ENCODE measurements at places on chromosomes 7 and 10.
A peak's percentile ranks its signal among the peaks of the same experiment; 100 is the strongest.

DNA sequence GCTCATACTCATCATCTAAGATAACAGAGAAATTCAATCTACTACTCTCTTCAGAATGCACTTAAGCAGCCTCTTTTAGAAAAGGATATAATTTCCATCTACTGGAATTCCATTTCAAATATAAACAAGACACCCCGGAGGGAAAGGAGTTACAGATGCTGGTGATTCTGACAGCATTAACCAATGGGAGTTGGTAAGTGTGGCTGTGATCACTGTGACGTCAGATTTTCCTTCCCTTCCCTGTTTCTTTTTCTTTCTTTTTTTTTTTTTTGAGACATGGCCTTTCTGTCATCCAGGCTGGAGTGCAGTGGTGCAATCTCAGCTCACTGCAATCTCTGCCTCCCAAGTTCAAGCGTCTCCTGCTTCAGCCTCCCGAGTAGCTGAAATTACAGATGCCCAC lies 106.6 kb downstream of the ACTR3B start:
- DNase-seq = no peak

GRCh38 chr10:94397549-94398370 lies 4.6 kb upstream of the TBC1D12 start:
- DNase-seq = no peak

DNA sequence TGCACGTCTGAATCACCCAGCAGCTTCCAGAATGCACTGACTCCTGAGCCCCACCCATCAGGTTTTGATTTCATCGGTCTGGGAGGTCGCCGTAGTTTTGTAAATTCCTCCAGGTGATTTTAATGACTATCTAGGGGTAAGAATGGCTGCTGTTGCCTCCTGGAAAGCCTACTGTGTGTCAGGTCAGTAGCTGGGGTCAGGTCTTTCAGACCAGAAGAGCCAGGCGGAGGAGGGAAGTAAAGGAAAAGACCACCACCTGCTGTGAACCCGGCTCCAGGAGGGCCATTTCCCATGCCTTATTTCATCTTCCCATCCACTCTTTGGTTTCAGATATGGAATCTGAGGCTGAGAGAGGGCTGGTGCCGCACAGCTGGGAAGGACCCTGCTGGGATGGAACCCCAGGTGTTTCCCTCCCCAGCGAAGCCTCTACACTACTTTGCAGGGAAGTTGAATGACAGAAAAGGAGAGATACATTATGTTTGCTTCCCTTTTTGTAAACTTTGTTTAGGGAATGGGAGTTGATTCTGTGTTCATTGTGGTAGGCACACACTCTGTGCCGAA lies 19.8 kb downstream of the ADAMTS14 start:
- no peak for DNase-seq

DNA sequence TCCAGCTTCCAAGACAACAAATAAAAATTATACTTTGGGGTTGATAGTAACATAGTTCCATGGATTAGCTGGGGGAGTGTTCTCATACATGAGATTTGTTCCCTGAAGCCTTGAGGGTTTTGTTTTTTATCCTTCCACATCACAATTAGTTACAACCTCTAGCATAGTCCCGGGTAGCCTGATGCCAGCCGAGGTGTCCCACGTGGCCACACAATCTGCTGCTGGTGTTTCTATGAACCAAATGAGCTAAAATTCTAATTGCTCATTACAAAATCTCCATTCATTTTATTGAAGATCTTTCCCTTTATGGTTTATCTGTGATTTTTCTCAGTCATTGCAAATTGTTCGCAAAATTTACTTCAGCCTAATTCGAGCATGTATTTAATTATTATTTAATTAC lies 84.7 kb downstream of the CACNA2D1 start:
- DNase-seq = no peak

DNA sequence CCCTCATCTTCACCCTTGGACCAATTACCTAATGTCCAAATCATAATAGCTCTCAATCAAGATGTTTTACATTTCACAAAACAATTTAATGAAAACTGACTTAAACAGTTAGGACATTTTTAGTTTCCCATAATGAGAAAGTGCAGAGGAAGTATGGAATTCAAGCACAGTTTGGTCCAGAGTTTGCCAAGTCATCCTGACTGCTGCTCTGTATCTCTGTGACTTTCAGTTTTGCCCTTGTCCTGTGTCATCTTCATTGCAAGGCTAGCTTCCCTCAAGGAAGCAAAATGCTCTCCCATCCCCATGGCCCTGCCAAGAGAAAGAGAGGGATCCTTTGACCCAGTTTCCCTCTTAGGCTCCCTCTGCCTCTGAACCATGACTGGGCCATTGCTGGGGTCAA lies 7.9 kb upstream of the PLEKHS1 start:
- no peak for DNase-seq

DNA sequence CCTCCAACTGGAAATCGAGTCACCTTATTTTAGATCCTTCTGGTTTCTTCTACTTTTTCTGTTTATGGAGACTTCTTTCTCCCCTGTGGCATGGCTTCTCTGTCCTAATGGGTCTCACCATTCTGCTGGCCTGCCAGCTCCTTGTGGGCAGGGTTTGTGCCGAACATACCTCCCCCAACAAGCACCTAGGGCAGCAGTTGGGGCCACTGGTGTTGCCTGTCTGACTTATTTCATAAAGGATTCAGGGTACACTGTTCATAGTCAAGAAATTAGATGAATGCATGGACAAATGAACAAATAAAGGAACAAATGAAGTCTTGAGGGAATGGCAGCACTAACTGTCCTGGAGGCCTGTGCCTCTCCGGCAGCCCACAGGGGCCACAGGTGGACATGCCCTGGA lies 55.6 kb upstream of the DOCK1 start:
- no peak for DNase-seq

DNA sequence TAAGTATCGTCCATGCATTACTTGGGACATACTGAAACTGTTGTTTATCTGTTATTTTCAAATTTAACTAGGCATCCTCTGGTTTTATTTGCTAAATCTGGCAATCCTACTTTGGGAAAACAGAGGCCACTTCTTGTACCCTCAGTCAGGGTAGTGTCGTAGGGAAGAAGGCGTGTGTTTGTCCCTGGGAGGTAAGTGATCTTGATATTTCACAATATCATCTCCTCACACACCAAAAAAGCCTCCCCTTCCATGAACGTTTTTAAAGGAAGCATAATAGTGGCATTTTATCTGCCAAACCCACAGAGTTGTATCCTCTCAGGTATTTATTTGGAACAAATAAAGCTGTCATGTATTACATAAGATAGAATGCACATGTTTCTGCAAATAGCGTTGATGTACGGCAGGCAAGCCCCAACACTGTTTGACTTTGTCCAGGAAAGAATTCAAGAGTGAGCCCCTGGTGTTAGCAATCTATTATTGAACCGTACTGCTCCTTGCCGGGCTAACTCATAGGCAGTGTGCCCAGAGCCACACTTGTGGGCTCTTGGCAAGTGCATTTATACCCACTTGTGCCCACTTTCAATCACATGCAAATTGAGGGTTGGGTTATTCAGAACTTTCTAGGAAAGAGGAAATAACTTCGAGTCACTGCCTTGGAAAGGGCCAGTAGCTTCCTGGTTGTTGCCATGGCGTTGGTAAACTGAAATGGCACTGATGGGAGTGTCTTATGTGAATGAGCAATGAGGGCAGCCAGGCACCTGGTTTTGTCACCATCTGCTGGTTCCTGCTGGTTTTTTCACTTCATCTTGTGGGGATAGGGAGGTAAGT lies 266.0 kb downstream of the USP6NL start:
- DNase-seq = no peak

- DNase-seq = no peak
These were observed 3.1 kb upstream of the TAS2R38 start for GRCh38 chr7:141976524-141977245.

GRCh38 chr10:9038146-9038714 lies 983.7 kb downstream of the GATA3 start:
- DNase-seq = no peak

GRCh38 chr7:22110227-22110839 lies 164.6 kb upstream of the CDCA7L start:
- peak; percentile 26 for DNase-seq

DNA sequence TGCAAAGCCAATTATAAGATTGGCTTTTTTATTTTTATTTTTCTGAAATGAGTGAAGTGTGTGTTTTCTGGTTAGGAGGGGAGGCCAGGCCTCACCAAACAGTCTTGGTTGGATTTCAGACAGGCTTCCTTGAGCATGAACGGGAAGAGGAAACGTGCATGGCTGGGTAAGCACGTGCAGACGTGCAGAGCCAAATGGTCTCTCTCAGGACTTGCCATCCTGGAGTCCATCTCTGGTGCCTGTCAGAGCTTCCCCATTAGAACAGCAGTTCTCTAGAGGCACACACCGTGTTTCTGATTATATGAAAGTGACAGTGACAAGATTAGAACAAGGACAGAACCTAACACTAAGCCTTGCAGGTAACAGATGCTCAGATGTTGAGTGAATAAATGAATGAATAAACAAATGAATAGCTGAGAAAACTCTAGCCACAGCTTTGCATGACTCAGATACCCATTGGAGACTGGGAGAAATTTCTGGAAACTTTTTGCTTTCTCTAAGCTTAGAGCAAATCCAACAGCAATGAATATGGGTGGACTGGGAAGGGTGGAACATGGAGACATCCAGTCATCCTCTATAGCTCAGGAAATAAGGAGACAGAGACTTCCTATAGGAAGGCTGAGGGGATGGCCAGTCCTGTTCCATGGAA lies 11.8 kb upstream of the CALD1 start:
- DNase-seq = no peak

DNA sequence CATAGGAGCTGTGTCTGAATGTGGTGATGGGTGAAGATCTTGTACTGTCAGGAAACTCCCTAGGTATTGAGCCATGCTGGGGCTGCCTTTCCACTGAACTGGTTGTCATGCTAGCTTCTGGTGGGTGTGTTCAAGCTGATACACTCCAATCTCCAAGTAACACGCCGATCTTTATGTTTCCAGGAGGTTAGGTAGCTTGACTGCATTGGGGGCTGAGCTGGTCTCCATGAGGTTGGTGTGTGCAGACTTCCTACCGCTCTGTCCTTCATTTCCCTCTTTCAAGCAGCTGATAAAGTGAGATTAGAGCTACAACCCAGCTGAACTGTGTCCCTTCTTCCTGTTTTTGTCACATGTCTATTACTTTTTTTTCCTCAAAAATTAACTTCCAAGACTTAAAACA lies 265.5 kb downstream of the ANKRD30A start:
- no peak for DNase-seq

DNA sequence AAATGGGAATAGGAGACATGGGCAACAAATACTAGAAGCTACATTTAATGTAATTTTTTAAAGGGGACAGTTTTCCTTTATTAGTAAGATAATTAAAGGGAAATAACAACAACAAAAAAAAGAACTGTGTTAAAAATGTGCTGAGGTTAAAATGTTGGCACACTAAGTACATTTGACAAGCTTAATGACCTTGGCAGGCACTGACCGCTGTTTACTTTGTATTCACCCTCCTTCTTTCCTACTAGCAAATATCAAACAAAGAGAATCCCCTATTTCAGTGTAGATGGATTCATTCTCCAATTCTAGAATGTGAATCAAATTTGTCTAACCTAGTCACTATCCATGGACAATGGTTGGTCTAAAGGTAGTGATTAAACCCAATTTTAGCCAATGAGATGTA lies 77.5 kb upstream of the TOMM7 start:
- DNase-seq = no peak

DNA sequence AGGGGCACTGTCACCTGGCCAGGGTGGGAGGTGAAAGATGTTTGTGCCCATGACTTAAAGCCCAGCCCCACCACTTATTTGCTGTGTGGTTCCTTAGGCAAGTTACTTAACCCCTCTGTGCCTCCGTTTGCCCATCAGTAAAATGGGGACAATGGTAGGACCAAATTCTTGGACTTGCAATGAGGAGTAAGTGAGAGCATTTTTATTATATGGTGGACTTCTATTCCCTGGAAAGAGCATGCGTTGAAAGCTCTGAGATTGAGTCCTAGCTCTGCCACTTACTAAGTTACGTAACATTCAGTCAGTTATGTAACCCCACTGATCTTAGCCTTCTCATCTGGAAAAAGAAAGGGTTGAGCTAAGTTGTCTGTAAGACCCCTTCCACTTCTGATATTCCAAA lies 18.8 kb downstream of the VSIR start:
- no peak for DNase-seq

- no peak for DNase-seq
These were observed 25.2 kb upstream of the ZNF488 start for GRCh38 chr10:47409171-47409865.

DNA sequence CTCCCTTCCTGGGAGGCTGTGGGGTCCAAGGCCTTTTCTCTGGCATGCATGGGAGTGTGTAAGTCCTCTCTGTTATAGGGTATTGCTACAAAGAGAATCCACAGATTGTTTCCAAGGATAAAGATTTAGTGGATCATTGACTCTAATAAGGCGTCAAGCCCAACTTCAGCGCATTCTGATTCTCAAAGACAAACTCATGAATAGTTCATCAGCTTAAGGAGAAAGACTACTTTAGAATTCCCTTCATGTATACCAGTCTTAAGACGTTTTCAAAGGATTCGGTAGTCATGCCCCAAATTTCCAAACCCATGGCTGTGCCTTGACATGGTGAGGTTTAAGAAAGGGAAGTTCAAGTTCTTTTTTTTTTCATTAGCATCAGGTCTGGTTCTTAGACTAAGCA lies 46.6 kb upstream of the ABLIM1 start:
- DNase-seq = no peak

DNA sequence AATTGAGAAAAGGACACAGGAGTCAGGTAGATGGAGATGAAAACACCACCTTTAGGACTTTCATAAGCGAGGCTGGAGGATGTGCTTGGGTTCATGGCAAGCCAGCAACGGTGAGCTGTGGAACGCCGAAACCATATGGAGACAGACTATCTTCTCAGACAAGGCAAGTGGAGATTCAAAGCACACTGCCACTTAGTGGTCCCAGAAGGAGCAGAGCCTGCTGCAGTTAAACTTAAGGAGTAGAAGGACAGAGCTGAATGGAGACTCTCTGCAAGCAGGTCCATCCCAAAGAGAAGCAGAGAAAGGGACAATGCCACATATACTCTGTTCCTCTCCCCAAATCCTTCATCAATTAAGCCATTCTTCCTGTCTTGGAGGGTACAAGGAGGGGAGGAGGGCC lies 236.3 kb upstream of the HABP2 start:
- DNase-seq = no peak

DNA sequence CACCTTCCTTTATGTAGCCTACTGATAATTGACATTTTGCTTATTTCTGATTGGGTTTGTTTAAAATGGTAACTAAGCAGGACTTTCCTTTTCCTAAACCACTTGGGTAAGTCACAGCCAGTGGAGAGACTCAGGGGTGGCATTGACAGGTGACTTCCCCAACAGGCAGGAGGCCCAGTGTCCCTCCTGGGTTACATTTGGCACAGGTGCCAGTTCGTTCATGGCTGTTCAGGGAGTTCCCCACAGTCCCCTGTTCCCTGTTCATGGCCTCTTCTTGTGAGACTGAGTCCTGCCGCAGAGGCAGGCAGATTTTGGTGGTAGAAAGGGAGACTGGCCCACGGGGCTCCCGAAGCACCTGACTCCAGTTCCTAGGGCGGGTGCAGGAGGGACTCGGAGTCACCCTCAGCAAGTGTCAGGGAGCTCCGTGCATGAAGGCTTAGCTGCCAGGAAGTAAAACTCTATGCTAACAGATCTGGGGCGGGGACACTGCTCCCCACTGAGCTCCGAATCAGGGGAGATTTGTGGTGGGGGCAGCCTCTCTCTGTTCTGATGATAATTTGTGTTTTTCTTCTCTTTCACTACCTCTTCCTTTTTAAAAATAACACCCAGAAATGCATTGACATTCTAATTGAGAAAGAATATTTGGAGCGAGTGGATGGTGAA lies 84.1 kb downstream of the EZH2 start:
- DNase-seq = no peak
